Testis (tissue), 5 donors: ENCODE measurements at places on chromosomes 11 and 22.

- H3K27me3 ChIP-seq: no peaks in the 10 kb centered on the region
- DNase-seq: no peak
- no peaks in the 10 kb centered on the region for H3K36me3 ChIP-seq
- peaks cover 4% of the 10 kb centered on the region for H3K4me1 ChIP-seq
These were observed 50.9 kb upstream of the YWHAH start for GRCh38 chr22:31893460-31893859.

DNA sequence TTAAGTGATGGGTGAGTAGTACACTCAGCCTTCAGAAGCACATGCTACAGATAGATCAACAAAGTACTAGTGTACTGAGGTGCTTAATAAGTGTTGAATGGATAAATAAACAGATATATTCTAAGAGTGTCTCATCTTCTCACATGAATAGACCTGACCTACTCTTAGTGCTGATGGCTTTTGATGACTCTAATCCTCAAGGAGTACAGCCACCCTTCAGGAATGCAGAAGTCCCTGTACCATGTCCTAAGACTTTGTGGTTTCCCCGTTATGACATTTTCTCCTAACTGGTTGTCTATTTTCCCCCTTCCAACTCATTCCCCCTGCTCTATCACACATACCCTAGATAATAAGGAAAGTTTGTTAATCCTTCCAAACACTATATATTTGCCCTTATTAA, 61.6 kb downstream of the C11orf65 start:
- H3K27me3 ChIP-seq: no peaks in the 10 kb centered on the region
- H3K36me3 ChIP-seq: no peaks in the 10 kb centered on the region
- no peak for DNase-seq
- no peaks in the 10 kb centered on the region for H3K4me1 ChIP-seq
- H3K4me3 ChIP-seq: no peak overlapping the region
- no peak overlapping the region for H3K27ac ChIP-seq

DNA sequence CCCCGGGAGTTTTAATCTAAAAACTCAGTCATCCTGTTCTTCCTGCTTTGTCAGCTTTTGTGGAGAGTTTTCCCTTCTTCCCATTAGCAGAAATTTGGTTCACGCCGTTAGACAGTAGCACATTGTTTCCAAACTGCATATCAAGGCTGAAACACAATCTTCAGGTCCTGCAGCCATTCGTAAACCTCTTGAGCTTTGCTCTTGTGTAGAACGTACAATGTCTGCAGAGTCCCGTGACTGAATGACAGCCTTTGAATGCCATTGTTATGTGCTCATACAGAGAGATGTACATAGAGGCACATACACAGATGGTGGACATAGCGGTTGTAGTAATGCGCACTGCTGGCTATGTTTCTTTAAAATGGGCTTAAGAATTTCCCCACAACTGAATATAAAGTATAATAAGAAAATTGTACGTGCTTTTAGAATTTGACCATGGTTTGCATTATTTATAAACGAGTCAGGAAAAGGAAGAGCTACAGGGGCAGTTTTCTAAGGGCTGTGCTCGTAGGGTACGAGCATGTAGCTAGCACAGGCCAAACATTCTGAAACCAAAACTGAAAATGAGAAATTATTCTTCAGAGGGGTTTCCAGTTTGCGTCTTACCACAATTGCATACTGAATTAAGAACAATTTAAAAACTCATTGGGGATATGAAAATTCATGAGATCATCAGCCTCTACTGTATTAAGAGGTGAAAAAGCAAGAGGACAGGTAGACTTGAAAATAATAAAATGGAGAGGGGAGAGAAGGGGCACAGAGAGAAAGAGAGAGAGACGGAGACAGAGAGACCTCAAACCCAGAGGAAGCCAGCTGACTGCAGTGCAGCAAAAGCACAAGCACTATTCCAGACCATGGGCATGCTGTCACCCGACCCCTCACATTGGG, 310.1 kb downstream of the CADM1 start:
- H3K4me1 ChIP-seq: no peaks in the 10 kb centered on the region
- H3K36me3 ChIP-seq: no peaks in the 10 kb centered on the region
- H3K27me3 ChIP-seq: no peaks in the 10 kb centered on the region
- H3K4me3 ChIP-seq: no peak overlapping the region

DNA sequence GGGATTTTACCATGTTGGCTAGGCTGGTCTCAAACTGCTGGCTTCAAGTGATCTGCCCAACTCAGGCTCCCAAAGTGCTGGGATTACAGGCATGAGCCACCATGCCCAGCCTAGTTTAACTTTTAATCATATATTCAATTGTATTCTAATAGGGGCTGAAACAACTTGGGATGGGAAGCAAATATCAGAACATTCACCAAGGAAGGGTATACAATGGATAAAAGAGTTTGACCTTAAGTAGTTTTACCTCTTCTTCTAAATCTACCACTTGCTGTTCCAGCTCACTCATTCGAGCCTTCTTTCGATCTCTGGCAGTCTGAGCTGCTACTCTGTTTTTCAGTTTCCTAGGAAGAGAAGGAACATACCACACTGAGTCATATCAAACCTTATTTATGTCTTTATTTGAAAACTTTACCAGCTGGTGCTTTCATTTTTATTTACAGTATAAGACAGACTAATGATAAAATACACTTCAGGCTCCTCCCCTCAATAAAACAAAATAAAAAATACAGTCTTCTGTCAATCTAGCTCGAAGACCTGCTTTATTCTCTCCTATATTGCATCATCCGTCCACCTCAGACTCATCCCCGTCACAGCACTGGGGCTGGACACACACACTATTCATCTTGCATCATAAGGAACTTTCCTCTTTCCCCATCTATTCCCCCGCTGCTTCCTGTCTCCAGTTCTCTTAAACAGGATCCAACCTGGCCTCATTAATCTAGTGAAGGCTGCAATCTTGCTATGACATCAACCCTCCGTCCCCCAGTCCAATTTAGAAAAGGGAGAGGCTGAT, 1.4 kb downstream of the XBP1 start:
- no peaks in the 10 kb centered on the region for H3K36me3 ChIP-seq
- peak; percentile 44 for DNase-seq
- H3K27ac ChIP-seq: peak overlapping the region; percentile 93
- H3K4me3 ChIP-seq: peak overlapping the region; percentile 100

- no peaks in the 10 kb centered on the region for H3K36me3 ChIP-seq
- H3K4me1 ChIP-seq: no peaks in the 10 kb centered on the region
- DNase-seq: no peak
- H3K27ac ChIP-seq: no peak overlapping the region
These were observed 103.1 kb downstream of the TEAD1 start for GRCh38 chr11:12777208-12777874.

- no peak for DNase-seq
- H3K27ac ChIP-seq: no peak overlapping the region
- H3K36me3 ChIP-seq: no peaks in the 10 kb centered on the region
- H3K4me1 ChIP-seq: no peaks in the 10 kb centered on the region
- H3K4me3 ChIP-seq: no peak overlapping the region
These were observed 5.5 kb upstream of the TMPRSS13 start for GRCh38 chr11:117934526-117935307.

DNA sequence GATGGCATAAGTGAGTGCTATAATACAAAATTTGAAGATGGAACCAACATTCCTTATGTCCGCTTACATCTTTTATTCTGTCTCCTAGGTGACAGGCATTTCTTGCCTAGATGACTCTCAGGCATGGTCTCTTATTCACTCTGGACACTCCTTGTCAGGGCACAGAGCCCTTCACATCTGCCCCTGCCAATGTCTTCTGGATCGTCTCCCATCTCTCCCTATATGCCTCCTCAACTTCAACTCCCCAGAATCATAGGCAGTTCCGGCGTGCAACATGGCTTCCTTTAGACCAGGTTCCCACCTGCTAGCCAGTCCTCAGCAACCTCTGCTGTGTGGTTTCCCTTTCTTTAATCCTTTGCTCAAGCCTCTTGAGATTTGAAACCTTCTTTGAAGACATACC, 300.9 kb downstream of the TENM4 start:
- H3K27ac ChIP-seq: no peak overlapping the region
- no peaks in the 10 kb centered on the region for H3K36me3 ChIP-seq
- no peak for DNase-seq
- H3K4me1 ChIP-seq: no peaks in the 10 kb centered on the region

DNA sequence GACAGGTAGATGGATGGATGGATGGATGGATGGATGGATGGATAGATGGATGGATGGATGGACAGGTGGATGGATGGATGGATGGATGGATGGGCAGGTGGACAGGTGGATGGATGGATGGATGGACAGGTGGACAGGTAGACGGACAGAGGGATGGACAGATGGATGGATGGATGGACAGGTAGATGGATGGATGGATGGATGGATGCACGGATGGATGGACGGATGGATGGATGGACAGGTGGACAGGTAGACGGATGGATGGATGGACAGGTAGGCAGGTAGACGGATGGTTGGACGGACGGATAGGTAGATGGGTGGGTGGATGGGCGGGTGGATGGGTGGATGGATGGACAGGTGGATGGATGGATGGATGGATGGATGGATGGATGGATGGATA, 24.3 kb downstream of the PDGFB start:
- DNase-seq: no peak
- no peak overlapping the region for H3K4me3 ChIP-seq
- H3K36me3 ChIP-seq: no peaks in the 10 kb centered on the region
- H3K27me3 ChIP-seq: no peaks in the 10 kb centered on the region
- no peaks in the 10 kb centered on the region for H3K4me1 ChIP-seq

DNA sequence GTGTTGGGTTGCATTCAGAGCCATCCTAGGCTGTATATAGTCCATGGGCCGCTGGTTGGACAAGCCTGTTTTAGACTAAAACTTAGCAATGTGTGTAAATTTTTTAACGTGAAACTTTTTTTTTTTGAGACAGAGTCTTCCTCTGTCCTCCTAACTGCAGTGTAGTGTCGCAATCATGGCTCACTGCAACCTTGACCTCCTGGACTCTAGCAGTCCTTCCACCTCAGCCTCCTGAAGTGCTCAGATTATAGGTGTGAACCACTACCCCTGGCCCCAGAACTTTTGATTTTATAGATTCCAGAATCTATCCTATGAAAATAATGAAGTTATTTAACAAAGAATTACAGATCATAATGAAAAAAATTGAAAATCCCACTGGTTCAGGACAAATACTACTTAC, 29.9 kb upstream of the PANX2 start:
- no peak overlapping the region for H3K4me3 ChIP-seq
- no peak for DNase-seq
- peaks cover 5% of the 10 kb centered on the region for H3K4me1 ChIP-seq
- H3K27me3 ChIP-seq: no peaks in the 10 kb centered on the region

DNA sequence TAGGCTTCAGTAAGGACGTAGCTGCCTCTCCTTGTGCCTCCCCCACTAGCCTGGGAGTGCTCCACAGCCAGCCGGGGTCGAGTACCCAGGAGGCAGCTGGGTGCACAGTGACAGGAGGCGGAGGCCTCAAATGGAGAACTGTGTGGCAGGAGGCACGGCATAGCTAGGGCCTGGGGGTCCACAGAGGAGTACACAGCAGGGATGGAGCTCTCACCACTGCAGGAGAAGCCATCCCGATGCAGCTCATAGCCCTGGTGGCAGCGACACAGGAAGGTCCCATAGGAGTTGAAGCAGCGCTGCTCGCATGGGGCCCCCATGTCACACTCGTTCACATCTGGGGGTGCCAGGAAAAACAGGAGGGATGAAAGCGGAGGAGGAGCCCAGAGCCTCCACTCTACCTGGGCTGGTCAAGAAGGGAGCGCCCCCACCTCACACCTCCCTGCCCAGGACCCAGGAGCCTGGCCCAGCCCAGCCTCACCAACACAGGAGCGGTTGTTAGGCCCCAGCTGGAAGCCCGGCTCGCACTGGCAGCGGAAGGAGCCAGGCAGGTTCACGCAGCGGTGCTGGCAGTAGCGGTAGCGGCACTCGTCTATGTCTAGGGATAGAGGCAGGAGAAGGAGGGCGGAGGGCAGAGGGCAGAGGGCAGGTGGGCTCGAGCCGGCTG, 2.8 kb downstream of the EFEMP2 start:
- no peak for DNase-seq
- peaks cover 14% of the 10 kb centered on the region for H3K4me1 ChIP-seq
- no peak overlapping the region for H3K27ac ChIP-seq
- H3K4me3 ChIP-seq: no peak overlapping the region

DNA sequence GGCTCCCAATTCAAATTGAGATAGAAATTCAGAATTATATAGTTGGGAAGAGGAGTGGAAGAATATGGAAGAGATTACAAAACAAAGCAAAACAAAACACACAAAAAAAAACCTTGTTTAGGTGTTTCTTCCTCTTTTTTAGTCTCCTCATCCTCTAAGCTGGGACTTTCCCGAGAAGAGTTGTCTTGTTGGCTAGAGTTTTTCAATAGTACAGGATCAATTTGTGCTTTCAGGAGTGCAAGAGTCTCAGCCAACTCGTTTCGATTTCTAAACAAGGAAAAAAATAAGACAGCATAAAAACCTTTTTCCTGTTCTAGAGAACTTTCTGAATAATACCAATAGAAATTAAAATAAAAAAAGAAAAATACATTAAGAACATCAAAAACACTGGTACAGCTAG, 87.8 kb upstream of the CLNS1A start:
- H3K4me3 ChIP-seq: no peak overlapping the region
- no peak overlapping the region for H3K27ac ChIP-seq
- no peaks in the 10 kb centered on the region for H3K27me3 ChIP-seq
- H3K36me3 ChIP-seq: no peaks in the 10 kb centered on the region
- no peaks in the 10 kb centered on the region for H3K4me1 ChIP-seq

- no peak for DNase-seq
- no peaks in the 10 kb centered on the region for H3K36me3 ChIP-seq
- H3K4me1 ChIP-seq: no peaks in the 10 kb centered on the region
- H3K27ac ChIP-seq: no peak overlapping the region
- H3K27me3 ChIP-seq: no peaks in the 10 kb centered on the region
These were observed 43.5 kb downstream of the PPFIA1 start for GRCh38 chr11:70313945-70314344.

DNA sequence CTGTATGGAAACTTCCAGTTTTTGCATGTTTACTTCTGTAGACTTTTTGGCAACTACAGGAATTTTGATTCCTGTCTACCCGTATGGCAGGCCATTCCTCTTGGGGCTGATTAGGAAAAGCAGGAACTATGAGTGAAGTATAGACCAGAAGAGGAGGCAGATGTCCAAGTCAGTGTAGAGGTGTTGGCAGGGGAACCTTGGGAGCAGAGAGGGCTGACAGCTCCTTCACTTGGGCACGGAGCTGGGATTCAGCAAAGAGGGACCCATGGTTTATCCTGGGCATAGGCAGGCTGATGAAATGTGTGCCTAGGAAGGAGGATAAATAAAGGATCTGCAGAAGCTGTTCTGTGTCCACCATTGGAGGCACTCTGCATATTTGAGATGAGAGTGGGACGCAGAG, 33.1 kb downstream of the TREH start:
- peaks cover 9% of the 10 kb centered on the region for H3K4me1 ChIP-seq
- H3K36me3 ChIP-seq: no peaks in the 10 kb centered on the region
- no peak overlapping the region for H3K4me3 ChIP-seq
- no peak for DNase-seq
- H3K27ac ChIP-seq: no peak overlapping the region

GRCh38 chr11:73397468-73398131, 21.4 kb downstream of the RELT start:
- no peaks in the 10 kb centered on the region for H3K27me3 ChIP-seq
- DNase-seq: no peak
- H3K36me3 ChIP-seq: no peaks in the 10 kb centered on the region
- no peak overlapping the region for H3K27ac ChIP-seq
- H3K4me1 ChIP-seq: no peaks in the 10 kb centered on the region
- H3K4me3 ChIP-seq: no peak overlapping the region
